ENCODE measurements at places on chromosomes 7 and 10. TPM values are rescaled to one million over a fixed set of nuclear protein-coding genes. Genes with fewer than 3 reads are reported as not detected.

Gene BTRC
- 13.5 TPM for total RNA-seq

Gene NPSR1
- total RNA-seq = not detected

Gene GCK
- total RNA-seq = 0.14 TPM

Gene HPSE2
- not detected for total RNA-seq

Gene GAD2
- not detected for total RNA-seq

Gene EPHA1
- total RNA-seq = 13.4 TPM

Gene PPIA
- total RNA-seq = 2,212 TPM

Gene SPACDR
- total RNA-seq = 2.3 TPM

Gene PIK3CG
- 49.6 TPM for total RNA-seq

Gene NEBL
- total RNA-seq = not detected

Measured in activated naive CD4-positive, alpha-beta T cell treated with anti-CD3 and anti-CD28 coated beads, Interleukin-2, amount 10 ng/mL, durations not matched to agents 5 hours and 36 hours (primary cell).